ENCODE measurements at places on chromosomes 7 and 10. TPM values are rescaled to one million over a fixed set of nuclear protein-coding genes. Genes with fewer than 3 reads are reported as not detected.

Gene MEOX2
- not detected for total RNA-seq

Gene NEUROD6
- not detected for total RNA-seq

Gene PNLIPRP2
- total RNA-seq = not detected

Gene TBX20
- not detected for total RNA-seq

- no peak overlapping the region for H3K27ac ChIP-seq
- peaks cover 13% of the 10 kb centered on the region for H3K4me1 ChIP-seq
- H3K4me3 ChIP-seq = no peak overlapping the region
- DNase-seq = no peak
- H3K36me3 ChIP-seq = no peaks in the 10 kb centered on the region
- no peaks in the 10 kb centered on the region for H3K27me3 ChIP-seq
Measured at GRCh38 chr7:130410868-130411541, 29.8 kb downstream of the CEP41 start.

DNA sequence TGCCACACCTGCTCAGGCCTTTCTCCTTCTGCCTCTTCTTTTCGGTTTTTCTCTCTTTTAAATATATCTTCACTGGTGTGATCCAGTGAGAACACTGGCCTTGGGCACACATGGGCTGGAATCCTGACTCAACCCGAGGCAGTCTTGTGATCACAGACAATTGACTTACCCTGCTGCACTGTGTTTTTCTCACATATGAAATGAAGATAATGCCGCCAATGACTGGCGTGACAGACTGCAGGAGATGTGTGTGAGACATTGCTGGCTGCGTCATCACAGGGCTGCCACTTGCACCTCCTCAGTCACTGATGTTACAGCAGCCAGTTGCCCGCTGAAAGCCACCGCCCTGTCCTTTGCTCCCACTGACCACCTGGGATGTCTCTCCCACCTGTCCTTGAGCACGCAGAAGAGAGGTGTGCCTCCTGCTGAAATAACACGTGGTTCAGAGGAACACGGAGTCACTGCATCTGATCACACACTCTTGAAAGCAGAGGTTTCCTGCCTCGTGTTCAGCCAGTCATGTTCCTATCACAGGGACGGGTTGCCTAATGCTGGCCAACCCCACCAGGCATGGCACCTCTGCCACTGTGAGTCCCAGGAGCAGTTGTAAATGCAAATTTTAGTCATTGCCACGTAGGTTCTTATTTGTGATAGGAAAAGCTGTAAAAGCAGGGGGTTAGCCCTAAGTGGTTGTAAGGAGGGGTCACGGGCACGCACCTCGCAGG lies 124.6 kb upstream of the LANCL2 start:
- H3K27ac ChIP-seq = no peak overlapping the region
- no peak for DNase-seq
- peaks cover 13% of the 10 kb centered on the region for H3K27me3 ChIP-seq
- H3K4me1 ChIP-seq = peaks cover 15% of the 10 kb centered on the region
- no peak overlapping the region for H3K4me3 ChIP-seq
- no peaks in the 10 kb centered on the region for H3K36me3 ChIP-seq

DNA sequence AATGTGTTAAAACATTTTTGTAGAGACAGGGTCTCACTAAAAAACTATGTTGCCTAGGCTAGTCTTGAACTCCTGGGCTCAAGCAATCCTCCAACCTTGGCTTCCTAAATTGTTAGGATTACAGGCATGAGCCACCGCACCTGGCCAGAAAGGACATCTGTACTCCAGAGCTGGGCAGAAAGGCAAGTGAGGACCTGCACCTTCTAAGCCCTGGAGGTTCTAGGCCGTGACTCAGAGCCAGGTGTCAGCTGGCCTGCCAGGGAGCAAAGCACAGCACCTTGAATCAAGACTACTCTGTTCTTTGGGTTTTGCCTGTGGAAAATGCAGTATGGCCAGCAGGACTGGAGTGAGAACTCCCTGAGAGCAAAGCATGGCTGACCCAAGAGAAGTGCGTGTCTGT lies 396.5 kb downstream of the ADRA2A start:
- no peak overlapping the region for H3K27ac ChIP-seq
- no peak overlapping the region for H3K4me3 ChIP-seq
- no peaks in the 10 kb centered on the region for H3K36me3 ChIP-seq
- no peak for DNase-seq

DNA sequence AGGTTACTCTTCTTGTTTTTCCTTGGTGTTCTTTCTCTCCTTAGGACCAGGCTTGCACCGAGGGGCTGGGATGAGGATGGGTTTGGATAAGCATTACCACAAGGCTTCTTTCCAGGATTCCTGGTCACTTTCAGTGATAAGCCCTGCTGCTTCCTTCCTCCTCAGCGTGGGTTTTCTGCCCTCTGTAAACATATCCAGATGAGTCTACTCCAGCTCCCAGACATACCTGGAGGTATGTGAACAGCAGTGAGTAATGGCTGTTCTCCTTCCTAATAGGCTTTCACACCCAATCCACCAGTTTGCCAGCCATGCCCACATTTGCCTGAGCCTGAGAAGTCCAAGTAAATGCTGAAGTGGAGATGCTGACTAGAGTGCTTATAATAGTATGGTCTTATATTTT lies 229.8 kb upstream of the YAE1 start:
- H3K27ac ChIP-seq = no peak overlapping the region
- H3K4me3 ChIP-seq = no peak overlapping the region
- no peaks in the 10 kb centered on the region for H3K36me3 ChIP-seq
- DNase-seq = peak; percentile 76
- H3K27me3 ChIP-seq = peaks cover 4% of the 10 kb centered on the region
- H3K4me1 ChIP-seq = peaks cover 13% of the 10 kb centered on the region

DNA sequence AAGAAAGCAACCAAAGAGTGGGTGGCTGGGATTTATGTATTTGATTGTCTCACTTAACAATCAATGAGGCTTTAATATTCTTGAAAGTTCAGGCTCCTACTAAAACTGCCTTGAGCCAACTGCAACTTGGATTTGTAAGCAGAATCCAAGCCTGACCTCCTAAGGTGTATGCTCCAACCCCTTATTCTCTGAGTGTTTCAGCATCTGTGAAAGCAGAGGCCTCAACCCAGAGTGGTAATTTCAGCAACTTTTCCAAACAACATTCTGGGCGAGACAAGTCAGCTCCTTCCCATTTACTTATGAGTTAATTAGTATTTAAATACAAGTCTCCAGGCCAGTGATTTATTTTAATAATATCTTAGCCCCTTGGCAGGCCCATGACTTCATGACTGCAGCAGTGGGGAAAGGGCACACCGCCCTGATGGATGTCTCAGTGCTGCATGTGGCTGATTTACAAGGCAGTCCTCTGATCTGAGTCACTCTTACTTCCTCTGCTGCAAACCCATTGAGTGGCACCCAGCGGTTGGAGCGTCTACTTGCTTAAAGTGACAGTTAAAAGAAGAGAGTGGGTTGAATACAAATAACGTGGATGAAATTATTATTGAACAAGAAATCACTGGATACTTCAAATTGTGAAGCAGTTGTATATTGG lies 209.1 kb downstream of the TRIL start:
- no peaks in the 10 kb centered on the region for H3K27me3 ChIP-seq
- H3K36me3 ChIP-seq = no peaks in the 10 kb centered on the region
- DNase-seq = peak; percentile 67
- peaks cover 38% of the 10 kb centered on the region for H3K4me1 ChIP-seq

DNA sequence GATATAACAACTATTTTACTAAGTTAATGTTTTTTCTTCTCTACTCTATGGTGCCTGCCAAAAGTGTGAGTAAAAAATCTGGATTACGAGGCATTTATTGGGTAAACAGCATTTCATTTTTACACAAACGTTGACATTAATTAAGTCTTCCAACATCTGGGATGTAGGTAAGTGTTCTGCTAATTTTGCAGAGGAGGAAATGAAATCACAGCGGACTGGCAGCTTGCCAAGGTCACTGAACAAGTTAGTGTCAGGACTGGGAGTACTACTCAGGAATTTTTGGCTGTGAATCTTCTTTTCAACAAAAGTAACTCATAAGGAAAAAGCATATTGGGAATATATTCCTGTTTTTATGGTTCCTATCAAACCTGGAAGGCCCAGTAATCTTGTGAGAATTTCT lies 612.1 kb upstream of the FZD8 start:
- no peaks in the 10 kb centered on the region for H3K27me3 ChIP-seq
- no peak overlapping the region for H3K4me3 ChIP-seq
- no peak overlapping the region for H3K27ac ChIP-seq
- no peaks in the 10 kb centered on the region for H3K36me3 ChIP-seq
- H3K4me1 ChIP-seq = peaks cover 23% of the 10 kb centered on the region
- peak; percentile 31 for DNase-seq

- H3K4me3 ChIP-seq = no peak overlapping the region
- no peak for DNase-seq
- H3K27ac ChIP-seq = no peak overlapping the region
- no peaks in the 10 kb centered on the region for H3K4me1 ChIP-seq
- H3K36me3 ChIP-seq = no peaks in the 10 kb centered on the region
- H3K27me3 ChIP-seq = no peaks in the 10 kb centered on the region
Measured at GRCh38 chr7:23264916-23265458, 18.4 kb downstream of the GPNMB start.

Measured in GM23248 (cell line).